ENCODE measurements at places on chromosomes 3 and 15.

DNA sequence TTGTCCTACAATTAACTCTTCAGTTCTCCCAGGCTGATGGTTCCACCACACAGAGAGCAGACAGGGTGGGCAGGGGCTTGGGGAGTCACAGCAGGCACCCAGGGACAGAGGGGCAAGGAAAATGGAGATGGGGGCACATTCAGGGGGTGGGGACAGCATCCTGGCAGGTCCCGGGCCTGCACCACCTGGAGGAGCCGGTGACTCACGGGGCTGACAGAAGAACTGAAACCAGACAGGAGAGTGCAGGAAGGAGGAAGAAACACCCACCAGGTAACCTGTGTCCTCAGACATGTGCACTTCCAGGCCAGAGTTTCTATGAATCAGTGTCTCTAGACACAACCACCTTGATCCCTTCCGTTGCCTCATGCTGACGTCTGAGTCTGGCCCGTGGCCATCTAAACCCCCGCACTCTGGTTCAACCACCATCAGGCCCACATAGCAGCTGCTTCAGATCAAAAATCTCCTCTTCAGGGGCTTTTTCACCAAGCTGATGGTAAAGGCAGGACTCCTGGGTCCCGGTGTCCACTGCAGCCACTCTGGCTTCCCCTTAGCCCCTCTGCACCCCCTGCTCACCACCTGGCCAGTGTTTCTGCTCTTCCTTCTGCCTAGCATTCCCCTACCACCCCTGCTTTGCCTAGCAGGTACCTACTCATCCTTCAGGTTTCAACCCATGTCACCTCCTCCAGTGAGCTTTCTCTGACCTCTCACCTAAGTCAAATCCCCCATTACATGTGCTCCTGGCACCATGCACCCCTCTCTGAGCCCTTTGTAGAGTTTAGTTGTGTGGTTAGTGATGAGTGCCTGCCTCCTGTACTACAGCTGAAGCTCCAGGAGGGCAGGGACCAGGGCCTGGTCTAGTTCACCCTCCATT lies 16.5 kb upstream of the CYP11A1 start:
- peak; percentile 89 for DNase-seq
- H3K27ac ChIP-seq = peak overlapping the region; percentile 99
- H3K4me1 ChIP-seq = peaks cover 44% of the 10 kb centered on the region
- H3K27me3 ChIP-seq = no peaks in the 10 kb centered on the region

DNA sequence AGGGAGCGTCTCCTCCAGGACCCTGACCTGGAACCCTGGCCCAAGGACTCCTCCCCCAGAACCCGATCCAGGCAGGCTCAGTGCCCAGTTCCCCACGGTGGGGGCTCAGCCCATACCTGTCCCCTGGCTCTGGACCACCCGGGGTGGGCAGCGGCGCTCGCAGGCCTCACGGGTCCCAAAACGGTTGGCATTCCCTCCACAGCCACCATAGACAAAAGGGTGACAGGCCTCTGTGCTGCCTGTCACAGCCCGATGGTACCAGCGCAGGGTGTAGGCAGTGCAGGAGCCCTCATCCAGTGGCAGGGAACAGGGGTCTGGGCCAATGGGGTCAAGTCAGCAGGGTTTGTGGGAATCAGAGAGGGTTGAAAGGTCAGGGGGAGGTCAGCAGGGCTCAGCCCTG lies 1.1 kb upstream of the UCN2 start:
- H3K4me3 ChIP-seq = no peak overlapping the region
- no peak overlapping the region for H3K27ac ChIP-seq
- DNase-seq = no peak
- H3K4me1 ChIP-seq = 0 out of 2 replicates have a peak, but pooled peaks cover 8% of the 10 kb centered on the region

DNA sequence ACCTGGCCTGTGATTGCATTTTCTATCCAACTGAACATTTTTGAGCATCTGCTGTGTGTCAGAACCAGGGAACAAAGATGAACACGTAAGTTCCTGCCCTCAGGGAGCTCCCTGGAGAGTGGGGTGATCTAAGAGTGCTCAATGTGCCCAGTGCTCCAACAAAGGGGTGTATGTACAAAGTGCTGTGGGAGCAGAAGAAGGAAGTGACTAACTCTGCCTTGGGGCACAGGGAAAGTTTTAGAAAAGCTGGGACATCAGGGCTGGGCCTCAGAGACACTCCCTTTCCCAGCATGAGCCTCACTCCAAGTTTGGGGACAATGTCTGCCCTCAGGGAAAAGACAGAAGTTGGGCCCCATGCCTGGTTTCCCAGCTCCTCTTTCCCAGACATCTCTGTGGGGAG lies 27.6 kb upstream of the BNC1 start:
- no peaks in the 10 kb centered on the region for H3K27me3 ChIP-seq
- no peak overlapping the region for H3K27ac ChIP-seq
- DNase-seq = no peak
- no peak overlapping the region for H3K4me3 ChIP-seq
- H3K4me1 ChIP-seq = peaks cover 6% of the 10 kb centered on the region

DNA sequence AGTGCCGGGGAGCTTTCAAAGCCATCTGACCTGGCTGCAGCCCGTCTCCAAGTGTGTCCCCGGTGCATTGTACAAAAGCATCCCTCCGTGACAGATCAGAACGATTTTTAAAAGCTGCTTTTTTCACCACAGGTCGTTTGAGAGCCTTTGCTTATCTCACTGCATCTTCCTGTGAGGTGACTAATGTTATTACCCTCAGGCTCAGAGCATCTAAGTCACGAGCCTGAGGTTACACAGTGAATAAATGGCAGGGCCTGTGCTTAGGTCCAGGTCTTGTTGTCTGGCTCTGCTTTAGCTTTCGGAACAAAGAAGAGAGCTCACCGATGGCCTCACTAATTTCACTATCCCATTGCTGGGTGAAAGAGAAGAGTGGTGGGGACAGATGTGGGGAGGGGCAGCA lies 83.3 kb downstream of the SEC22A start:
- no peaks in the 10 kb centered on the region for H3K4me1 ChIP-seq
- H3K27me3 ChIP-seq = no peaks in the 10 kb centered on the region
- H3K4me3 ChIP-seq = no peak overlapping the region
- H3K27ac ChIP-seq = no peak overlapping the region
- DNase-seq = no peak

DNA sequence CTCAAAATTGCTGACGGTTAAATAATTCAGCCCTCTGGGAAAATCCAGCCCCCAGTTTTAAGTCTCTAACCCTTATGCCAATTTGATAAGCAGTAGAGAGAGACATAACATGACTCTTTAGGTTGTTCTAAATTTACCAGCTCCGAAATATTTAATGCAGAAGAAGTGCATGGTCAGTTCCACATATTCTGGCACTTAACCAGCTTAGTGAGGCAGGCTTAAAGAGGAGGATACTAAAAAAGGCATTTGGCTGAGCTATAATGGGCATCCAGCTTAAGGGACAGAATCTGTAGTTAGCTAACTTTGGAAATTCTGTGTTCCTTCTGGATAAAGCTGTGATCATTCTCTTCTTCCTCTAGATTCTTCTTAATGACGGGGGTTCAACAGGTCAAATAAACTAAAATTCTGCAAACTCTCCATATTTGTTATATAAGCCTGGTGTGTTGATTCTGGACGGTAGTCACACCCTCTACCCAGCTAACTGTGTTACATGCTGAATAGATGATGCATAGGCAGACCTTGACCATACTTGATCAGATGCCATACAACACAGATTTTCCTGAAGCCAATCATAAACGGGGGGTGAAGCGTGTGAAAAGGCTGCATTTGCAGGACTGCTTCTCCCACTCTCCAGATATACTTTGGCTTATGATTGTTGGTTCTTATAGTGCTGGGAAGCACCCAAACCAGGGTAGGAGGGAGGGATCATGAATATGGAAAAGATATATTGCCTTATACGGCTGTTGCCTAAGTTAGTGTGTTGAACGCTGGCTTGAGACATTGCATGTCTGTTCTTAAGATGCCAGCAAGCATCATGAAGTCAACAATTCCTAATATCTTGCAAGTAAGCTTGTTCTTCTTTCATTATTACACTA lies 118.4 kb downstream of the FGF12 start:
- no peaks in the 10 kb centered on the region for H3K36me3 ChIP-seq
- no peaks in the 10 kb centered on the region for H3K4me1 ChIP-seq
- no peaks in the 10 kb centered on the region for H3K27me3 ChIP-seq
- H3K27ac ChIP-seq = no peak overlapping the region
- H3K4me3 ChIP-seq = no peak overlapping the region

- H3K36me3 ChIP-seq = 0 out of 2 replicates have a peak, but pooled peaks cover 2% of the 10 kb centered on the region
- DNase-seq = no peak
- no peak overlapping the region for H3K27ac ChIP-seq
- H3K4me3 ChIP-seq = no peak overlapping the region
- no peaks in the 10 kb centered on the region for H3K27me3 ChIP-seq
Measured at GRCh38 chr3:52053307-52054304, 2.8 kb downstream of the DUSP7 start.

DNA sequence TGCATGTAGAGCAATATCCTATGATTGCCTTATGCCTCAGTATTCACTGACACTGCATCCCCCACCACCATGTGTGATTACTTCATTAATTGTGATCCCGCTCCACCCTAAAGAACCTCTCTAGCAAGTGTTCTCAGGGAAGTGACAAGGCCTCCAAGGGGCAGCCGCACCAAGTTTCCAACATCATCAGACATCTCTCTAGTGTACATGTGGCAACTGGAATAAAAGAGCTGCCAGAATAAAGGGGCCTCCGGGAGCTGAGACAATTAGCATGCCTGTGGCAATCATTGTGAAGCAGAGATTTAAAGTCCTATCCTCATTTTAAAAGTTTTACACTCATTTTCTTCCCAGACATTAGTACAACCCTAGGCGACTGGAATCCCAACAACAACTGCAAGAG lies 902.1 kb upstream of the SEMA6D start:
- H3K27ac ChIP-seq = no peak overlapping the region
- no peaks in the 10 kb centered on the region for H3K4me1 ChIP-seq
- no peaks in the 10 kb centered on the region for H3K36me3 ChIP-seq
- H3K4me3 ChIP-seq = no peak overlapping the region

DNA sequence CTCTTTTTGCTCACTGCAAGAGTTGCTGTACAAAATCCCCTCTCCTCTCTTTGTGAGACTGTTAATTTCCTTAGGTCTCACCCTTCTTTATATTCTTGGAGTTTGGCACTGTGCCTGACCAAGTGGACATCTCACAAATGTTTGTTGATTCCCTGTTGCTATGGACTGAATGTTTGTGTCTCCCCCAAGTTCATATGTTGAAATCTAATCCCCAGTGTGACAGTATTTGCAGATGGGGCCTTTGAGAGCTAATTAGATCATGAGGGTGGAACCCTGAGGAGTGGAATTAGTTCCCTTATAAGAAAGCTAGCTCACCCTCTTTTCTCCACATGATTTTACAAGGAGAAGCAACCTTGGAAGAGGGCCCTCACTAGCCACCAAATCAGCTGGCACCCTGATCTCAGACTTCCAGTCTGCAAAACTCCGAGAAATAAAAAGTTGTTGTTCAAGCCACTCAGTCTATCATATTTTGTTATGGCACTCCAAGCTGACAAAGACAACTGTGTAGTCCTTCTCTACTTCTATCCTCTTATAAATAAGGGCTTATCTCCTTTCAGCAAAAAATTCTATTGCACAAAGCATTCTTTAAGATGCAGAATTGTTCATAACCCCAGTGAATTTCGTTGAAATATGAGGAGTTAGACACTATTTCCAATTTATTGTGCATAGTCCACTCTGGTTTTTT lies 65.5 kb upstream of the NPHP3 start:
- H3K36me3 ChIP-seq = no peaks in the 10 kb centered on the region
- H3K27me3 ChIP-seq = no peaks in the 10 kb centered on the region
- H3K27ac ChIP-seq = no peak overlapping the region
